ENCODE measurements at places on chromosomes 2 and 18.

DNA sequence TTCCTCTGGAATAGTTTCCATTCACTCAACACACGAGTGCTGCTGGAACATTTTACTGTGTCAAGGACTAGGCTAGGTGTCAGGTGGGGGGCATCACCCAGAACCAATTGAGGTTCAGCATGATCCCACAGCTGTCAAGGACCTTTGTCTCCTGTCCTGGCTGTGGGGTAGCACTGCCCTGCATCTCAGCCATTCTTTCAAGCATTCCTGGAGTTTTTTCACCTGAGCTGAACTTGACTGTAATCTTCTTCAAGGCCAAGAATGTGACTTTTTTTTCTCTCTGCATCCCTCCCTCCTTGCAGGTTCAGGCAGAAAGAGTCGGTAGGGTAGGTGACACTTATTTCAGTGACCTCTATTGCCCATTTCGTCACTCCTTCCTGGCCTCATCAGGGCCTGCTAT is 3.5 kb downstream of the MAPK4 start:
- no peak for DNase-seq

DNA sequence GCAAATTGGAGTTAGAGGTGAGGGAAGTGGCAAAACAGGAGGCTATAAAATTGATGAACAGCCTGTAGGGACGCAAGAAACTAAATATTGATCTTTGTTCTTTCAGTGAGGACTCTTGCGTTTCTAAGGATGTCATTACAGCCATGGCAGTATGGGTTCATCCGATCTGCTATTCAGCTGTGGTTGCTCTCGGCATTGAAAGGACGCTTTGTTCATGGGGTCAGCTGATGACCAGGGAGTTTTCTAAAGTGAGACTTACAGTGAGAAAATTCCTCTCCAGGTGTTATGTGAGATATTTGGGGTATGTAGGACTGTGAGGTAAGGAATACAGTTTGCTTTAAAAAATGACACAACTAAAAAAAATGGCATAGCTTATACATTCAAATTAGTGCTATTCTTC is 52.7 kb upstream of the PELI1 start:
- DNase-seq, result no peak

DNA sequence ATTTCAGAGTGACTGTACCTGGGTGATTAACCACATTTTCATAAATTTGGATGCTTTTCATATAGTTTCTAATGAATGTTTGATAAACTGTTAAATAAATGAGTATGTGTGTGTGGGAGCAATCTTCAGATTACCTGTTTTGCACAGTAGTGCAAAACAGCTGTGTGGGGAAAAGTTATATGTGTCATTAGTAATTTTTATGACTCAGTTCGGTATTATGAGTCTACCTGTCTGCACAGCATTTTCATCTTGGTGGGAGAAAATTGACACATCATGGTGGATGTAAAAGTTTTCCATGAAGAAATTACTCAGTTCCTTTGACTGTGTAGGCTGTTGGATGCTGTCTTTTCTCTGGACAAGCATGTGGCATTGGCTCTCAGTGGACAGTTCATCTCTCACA is 43.8 kb downstream of the LTBP1 start:
- no peak for DNase-seq

DNA sequence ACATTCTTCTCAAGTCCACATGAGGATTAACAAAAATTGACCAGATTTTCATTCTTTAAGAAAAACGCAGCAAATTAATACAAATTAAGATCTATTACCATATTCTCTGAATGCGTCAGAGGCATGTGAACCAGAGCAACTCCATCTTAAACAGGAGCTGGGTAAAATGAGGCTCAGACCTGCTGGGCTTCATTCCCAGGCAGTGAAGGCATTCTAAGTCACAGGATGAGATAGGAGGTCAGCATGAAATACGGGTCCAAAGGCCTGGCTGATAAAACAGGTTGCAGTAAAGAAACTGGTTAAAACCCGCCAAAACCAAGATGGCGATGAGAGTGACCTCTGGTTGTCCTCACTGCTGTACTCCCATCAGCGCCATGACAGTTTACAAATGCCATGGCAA is 217.6 kb downstream of the RDH14 start:
- no peak for DNase-seq

GRCh38 chr18:10526561-10526949 is 728 bp downstream of the NAPG start:
- no peak for DNase-seq

GRCh38 chr2:72933207-72933606 is 15.9 kb downstream of the EMX1 start:
- DNase-seq, result no peak

- DNase-seq, result no peak
These were observed 45.4 kb upstream of the CCDC150 start for GRCh38 chr2:196594158-196594557.

DNA sequence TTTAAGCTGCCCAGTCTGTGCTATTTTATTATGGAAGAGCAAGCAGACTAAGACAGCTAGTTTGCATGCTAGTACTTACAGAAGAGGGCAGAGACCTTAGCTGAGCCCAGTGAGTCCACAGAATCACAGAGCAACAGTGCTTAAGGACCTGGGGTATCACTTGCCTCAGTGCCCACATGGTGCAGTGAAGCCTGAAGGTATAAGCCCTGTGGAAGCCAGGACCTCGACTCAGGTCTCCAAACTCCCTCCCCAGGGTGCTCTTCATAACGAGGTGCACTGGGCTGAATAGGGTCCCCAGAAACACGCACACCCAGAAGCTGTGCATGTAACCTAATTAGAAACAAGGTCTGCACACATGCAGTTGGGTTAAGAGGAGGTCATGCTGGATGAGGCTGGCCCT is 718.1 kb downstream of the GALR1 start:
- no peak for DNase-seq

GRCh38 chr2:70087702-70088597 is 673 bp downstream of the PCBP1 start:
- no peak for DNase-seq

DNA sequence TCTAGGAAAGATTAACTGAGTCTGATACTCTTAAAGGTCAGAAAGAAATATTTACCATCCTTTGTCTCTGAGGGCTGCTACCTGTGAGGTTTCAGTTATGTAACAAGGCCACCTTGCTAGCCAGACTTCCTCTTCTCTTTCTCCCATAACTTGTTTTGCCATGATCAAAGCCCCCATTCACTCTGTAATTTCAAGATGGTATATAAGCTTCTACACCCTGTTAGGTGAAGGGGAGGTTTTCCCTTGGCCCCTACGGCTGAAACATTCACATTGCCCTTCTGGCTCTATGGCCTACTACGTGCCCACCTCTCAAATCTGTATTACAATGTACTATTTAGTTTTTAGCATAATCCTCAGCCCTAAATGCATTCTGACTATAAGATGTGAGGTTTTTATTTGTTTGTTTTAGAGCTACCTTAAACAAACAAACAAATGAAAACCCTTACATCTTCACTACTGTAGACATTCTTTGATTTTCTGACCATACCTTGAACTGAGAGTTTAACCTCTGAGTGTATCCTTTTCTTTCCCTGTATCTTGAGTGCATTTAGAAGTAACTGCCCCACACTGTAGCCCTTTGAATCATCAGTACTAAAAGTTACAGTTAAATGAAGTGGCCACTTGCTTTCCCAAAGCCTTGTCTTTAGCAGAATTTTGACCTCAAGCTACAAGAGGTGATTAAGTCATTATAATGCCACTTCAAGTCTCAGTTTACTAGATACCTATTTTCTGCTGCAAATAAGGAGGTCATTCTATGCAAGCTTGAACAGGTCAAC is 332.2 kb downstream of the SOCS6 start:
- DNase-seq, result no peak

GRCh38 chr2:237199082-237199481 is 113.4 kb downstream of the COPS8 start:
- no peak for DNase-seq

GRCh38 chr2:47508641-47509040 is 105.7 kb downstream of the MSH2 start:
- DNase-seq, result no peak

GRCh38 chr2:37418956-37419355 is 74.5 kb downstream of the QPCT start:
- no peak for DNase-seq

DNA sequence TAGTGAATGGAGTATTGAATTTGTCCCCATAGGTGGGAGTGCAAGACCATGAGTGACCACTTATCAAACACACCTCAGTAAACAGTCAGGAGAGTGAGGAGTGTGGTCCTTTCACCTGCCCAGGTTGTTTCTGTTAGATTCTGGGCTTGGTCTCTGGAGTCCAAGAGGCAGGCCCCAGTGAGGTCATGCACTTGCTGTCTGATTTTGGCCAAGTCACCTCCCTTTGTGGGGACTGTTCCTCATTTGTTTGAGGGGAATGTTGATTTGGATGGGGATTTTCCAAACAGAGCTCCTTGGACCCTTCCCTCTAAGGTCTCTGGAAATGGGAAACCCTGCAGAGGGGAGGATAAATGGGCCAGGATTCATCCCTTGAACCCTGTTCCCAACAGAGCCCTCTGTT is 7.3 kb downstream of the IL1RN start:
- DNase-seq, result no peak

DNA sequence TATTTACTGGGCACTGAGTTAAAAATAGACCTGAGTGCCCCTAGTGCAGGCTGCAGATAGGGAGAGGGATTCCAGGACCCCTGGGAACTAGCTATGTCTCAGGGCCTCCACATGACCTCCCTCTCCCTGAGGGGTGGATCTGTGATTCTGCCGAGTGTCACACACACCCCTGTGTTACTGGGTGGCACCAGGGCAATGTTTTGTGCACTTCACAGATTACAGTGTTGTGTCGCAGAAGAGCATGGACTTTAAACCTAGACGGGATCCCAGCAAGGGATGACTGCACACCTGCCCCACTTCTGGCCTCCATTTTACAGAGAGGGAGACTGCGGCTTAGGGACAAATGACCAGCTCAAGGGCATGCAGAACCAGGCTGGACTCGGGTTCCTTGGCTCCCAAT is 65.6 kb downstream of the ZFP36L2 start:
- no peak for DNase-seq

- DNase-seq, result no peak
These were observed 16.2 kb upstream of the RAB1A start for GRCh38 chr2:65146078-65146477.

DNA sequence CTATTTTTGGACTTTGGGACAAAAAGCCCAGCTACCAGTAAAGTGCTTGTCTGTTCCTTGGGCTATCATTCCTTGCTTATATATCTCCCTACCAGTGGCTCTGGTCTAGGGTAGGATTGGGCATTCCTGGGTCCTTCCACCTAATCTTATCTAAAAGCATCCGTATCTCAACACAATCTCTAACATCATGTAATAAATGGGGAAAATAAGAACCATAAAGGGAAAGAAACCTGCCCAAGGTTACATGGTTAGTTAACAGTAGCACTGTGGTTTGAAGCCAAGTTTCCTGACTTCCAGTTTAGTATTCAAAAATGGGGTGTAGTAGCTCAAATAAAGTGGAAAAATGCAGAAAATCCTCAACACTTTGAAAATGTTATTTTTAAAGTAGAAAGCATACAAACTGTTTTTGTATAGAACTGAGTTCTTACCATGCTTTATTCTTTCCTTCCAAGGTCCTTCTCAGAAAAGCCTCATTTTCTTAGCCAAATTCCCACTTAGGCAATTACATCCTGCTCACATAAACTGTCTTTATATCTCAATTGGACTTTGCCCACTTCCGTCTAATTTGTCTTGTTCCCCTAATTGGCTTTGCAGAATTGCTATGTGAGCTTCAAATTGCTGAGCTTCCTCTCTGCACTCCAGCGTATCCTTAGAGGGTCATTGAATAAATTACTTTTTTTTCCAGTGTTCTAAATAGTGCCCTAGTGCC is 273.1 kb upstream of the UBE2E3 start:
- no peak for DNase-seq

Data from epithelial cell of prostate (primary cell).